ENCODE measurements at places on chromosomes 4 and X.

DNA sequence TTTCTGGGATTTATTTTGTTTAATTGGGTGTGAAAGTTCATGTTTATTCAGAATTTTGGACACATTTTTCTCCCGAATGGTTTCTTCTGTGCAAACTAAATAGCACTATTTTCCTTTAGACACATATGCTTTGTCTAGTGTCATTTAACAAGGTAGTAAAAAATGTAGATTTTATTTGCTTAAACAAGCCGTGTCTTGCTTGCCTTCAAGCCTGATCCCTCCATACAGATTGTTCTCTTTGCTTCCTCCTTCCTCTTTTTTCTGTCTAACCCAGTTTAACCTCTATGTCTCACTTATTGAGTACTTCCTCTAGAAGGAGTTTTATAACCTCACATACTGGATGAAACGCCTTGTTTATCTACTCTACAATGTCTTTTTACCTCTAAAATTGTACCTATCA is 211.8 kb downstream of the NPFFR2 start:
- no peak for DNase-seq

GRCh38 chr4:113049421-113050370 is at the start of gene ANK2:
ANK2 (plus strand) TSS chr4:113049653; CDS start chr4:113049729, 76 bp downstream.
- DNase-seq: no peak

GRCh38 chr4:128333309-128334018 is 45.9 kb upstream of the PGRMC2 start:
- DNase-seq: no peak

DNA sequence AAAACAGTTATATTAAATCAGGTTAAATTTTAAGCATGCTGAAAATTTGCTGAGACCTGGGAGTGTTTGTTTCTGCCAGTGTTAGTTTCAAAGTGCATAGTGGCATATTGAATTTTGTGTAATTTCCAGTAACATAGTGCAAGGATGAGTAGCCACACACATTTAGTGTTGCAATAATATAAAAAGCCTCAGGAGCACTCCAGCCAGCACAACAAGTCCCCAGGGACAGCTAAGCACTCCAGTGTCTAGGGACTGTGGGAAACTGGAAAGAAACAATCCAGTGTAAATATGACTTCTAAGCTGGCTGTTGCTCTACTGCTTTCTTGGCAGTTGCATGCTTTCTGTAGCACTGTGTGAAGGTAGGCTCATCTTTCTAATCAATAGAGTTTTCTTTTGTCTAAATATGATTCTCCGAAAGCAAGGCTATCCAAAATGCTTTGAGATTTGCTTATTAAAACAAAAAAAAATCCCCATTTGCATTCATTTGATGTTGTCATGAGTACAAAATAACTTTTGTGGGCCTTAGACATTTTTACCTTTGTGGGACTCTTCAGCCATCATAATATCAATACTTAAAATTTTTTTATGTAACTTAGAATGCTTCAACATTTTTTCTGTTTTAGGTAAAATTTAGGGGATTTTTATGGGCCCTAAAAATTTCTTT is 24.2 kb upstream of the CXCL2 start:
- no peak for DNase-seq

DNA sequence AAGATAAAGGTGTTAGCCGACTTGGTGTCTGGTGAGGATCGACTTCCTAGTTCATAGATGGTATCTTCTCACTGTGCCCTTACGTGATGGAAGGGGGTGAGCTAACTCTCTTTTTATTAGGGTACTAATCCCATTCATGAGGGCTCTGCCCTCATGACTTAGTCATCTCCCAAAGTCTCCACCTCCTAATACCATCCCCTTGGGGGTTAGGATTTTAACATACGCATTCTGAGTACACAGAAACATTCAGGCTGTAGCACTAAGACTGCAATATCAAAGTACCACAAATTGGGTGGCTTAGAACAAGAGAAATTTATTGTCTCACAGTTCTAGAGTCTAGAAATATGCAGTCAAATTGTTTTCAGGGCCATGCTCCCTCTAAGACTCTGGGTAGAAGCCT is 58.0 kb upstream of the IL13RA1 start:
- DNase-seq: no peak

DNA sequence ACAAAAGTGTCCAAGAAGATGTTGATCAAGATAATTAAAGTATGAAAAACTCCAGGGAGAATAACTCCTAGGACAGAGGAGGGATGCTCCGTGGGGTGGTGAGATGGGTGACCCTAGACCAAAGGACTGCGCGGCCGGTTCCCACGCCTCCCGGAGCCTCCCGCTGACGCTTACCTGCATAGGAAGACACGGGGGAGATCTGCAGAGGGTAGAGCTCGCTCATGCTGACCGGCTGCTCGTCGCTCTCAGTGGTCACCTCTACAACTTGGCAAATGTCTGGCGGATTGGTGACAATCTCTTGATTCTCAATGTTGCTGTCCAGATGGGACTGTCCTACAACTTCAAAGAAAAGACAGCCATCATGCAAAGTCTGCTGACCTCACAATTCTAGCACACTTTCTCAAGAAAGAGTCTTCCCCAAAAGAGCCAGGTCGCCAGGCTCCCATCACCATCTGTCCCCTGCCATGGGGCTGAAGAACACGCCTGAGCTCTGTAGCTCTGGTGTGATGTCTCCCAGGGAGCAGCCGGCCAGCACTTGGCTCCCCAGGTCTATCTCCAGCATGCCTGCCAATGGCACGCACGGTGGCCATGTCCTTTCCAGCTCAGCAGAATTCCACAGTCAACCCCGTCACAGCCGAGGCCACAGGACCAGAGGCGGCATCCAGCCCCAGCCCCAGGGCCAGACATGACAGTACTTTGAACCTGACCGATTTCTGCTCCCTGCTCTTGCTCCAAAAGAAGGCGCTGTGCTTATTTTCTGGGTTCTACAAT is 75.4 kb downstream of the IRF2 start:
- DNase-seq: no peak

DNA sequence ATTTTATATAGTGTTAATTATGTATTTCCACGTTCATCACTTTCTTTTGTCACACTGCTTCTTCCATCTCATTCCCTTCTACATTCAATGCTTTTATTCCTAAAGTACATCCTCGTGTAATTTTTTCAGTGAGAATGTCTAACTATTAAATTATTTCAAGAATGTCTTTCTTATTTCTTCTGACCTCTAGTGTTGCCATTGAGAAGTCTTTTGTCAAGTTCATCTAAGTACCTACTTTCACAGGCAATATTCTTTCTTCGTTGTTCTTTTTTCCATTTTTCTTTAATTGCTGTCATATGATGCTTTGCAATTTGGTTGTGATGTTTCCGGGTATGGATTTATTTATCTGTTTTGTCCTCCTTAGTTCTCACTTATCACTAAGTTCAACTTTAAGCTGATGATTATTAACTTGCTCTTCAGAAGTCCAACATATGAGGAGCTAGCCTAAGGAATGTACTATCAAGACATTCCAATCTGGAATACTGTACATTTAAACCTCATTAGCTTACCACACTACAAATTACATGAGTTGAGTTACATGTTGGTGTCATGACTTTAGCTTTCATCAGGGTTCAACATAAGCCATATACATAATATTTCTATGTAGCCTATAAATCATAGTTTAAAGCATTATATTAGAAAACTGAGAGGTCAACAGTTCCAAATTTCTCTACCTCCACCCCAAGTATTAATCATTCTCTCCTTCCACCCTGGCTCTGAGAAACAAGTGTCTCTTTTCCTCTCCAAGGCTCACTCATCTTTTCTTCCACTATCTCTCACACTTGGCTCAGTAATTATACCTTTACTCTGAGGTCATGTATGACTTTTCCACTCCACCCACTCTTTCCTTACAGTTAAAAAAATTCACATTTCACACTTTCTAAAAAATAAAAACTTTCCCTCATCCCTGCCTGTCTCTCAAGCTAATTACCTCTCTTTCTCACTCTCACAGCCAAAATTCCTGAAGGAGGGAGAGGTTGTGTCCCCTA is 81.5 kb downstream of the COX18 start:
- no peak for DNase-seq

- no peak for DNase-seq
Measured at GRCh38 chrX:15214588-15214987, 55.3 kb downstream of the ASB9 start.

DNA sequence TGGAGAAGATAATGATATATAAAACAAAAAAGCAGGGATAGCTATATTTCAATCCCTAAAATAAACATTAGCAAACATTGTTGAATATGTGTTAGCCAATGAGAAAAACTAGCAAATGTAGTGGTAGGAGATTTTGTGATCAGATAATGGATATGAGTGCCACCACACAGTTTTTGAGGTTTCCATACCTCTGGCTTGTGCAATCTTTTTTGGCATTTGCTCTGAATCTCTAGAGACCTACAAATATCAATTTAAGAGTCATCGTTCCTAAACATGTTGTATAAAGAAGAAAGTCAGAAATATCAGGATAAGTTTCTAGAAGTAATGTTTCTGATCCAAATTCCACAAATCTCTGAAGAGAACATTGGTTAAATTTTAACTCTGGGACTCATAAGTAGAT is 308.7 kb downstream of the PDGFC start:
- DNase-seq: no peak

GRCh38 chr4:113050837-113051236 is 1.4 kb downstream of the ANK2 start:
- DNase-seq: no peak

All from stimulated activated CD8-positive, alpha-beta memory T cell treated with anti-CD3 and anti-CD28 coated beads, Interleukin-7, amount 100 ng/mL, for 48 hours (primary cell).